SJCRH30 (cell line): ENCODE measurements at places on chromosomes 11 and 22.
A peak's percentile ranks its signal among the peaks of the same experiment; 100 is the strongest.

DNA sequence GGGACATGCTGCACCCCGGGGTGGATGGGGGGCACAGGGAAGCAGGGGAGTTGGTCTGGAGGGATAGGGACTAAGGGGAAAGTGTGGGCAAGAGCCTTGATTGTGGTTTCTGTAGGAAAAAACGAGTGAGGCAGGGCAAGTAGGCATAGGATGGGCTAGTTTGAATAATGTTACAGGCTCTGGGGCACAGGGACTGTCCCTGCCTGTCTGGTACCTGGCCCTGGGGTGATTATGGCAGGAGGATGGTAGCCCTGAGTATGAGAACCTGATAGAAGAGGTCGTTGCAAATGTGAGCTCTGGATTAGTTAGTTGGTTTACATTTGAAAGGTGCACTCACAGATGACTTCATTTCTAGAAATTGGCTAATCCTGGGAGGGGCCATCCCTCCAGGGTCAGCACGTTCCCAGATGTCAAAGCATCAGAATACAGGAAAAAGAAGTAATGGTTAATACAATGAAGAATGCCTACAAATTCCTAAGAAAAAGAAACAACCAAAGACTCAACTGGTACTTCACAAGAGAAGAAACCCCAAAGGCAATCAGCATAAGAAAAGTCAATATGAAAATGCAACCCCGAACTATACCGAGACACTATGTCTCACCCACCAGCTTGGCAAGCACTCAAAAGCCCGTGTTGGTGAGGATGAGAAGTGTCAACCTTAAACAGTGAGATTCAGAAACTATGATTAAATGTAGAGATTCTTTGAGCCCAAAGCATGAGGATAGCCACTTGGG, 11.3 kb upstream of the SMIM38 start:
- no peaks in the 10 kb centered on the region for H3K27me3 ChIP-seq
- H3K27ac ChIP-seq, result no peak overlapping the region
- no peak for DNase-seq
- no peaks in the 10 kb centered on the region for H3K4me1 ChIP-seq

DNA sequence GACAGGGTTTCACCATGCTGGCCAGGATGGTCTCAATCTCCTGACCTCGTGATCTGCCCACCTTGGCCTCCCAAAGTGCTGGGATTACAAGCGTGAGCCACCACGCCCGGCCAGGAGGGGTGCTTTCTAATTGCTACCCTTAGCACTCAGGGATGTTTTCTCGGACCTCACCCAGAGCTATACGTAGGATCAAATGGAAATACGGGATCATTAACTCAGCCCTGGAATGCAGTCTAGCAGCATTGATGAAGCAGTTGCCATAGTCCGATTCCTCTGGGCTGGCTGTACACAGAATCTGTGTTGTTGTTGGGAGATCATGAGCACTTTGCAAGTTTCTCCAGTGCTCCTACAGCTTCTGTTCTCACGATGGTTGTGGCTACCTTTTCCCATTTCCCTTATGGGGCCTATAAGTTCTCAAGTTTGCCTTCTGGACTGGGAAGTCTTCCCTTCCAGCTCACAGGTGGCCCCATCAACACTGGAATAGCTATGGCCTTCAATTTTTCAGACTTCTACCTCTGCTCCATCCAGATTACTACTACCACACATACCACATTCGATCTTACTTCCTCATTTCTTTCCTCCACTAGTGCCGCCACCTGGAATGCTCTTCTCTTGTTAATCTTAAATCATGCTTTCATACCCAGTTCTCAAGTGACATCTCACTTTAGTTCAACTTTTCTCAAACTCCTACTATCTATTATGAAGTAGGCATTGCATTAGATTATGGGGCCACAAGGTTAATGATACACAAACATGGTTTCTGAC, 16.1 kb upstream of the PCF11 start:
- H3K4me1 ChIP-seq, result peaks cover 6% of the 10 kb centered on the region
- no peak overlapping the region for H3K27ac ChIP-seq
- H3K4me3 ChIP-seq, result no peak overlapping the region
- DNase-seq, result no peak
- H3K27me3 ChIP-seq, result no peaks in the 10 kb centered on the region
- H3K36me3 ChIP-seq, result no peaks in the 10 kb centered on the region

- H3K36me3 ChIP-seq, result no peaks in the 10 kb centered on the region
- no peak overlapping the region for H3K27ac ChIP-seq
- no peaks in the 10 kb centered on the region for H3K4me1 ChIP-seq
- H3K4me3 ChIP-seq, result no peak overlapping the region
- DNase-seq, result no peak
- H3K27me3 ChIP-seq, result 0 out of 2 replicates have a peak, but pooled peaks cover 3% of the 10 kb centered on the region
These were observed 4.8 kb upstream of the OR8H1 start for GRCh38 chr11:56296898-56297297.

- H3K4me3 ChIP-seq, result no peak overlapping the region
- no peak for DNase-seq
- no peaks in the 10 kb centered on the region for H3K27me3 ChIP-seq
- 0 out of 2 replicates have a peak, but pooled peaks cover 2% of the 10 kb centered on the region for H3K36me3 ChIP-seq
- peaks cover 21% of the 10 kb centered on the region for H3K4me1 ChIP-seq
- no peak overlapping the region for H3K27ac ChIP-seq
These were observed 47.1 kb downstream of the PISD start for GRCh38 chr22:31614781-31615490.

GRCh38 chr11:65549096-65549495, 9.1 kb downstream of the LTBP3 start:
- H3K4me3 ChIP-seq, result no peak overlapping the region
- DNase-seq, result no peak
- no peaks in the 10 kb centered on the region for H3K27me3 ChIP-seq
- H3K27ac ChIP-seq, result no peak overlapping the region

DNA sequence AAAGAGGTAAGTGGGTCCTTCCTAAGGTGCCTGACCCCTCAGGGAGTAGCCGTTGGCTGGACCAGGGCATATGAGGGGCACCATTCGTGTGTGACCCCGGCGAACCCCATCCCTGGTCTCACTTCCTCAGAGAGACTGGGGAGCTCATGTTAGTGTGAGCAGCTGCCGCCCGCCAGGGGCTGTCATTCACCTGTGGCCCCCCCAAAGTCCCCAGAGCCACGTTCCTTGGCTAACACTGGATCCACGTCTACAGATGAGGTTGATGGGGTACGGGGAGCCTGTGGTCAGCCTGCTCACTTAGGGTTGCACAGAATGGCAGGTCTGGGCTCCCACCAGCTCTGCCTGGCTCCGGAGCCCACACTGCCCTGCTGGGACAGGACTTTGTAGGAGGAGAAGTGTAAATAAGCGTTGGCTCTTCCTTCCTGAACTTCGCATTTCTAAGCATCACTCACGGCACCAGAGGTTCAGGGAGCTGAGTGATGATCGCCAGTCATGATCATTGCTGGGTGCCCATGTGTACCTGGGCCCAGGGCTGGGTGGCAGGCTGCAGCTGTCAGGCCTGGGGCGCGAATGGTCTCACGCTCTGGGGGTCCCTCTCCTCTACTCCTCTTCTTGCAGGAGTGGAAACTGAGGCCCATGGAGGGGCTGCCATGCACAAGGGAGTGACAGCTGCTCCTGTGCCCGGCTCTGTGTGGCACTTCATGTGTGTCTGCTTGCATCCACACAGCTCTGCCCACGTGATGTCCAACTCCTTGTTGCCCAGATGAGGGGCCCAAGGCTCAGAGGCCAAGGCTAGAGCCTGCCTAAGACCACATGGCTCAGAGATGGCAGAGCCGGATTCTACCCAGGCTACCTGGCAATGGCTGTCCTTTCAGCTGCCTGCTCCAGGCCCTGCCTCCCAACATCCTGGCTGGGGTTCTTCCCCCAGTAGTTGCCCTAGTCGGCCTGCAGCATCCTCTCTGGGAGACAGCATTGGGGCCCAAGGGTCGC, 11.1 kb downstream of the TTC38 start:
- no peak overlapping the region for H3K27ac ChIP-seq
- DNase-seq, result no peak
- no peak overlapping the region for H3K4me3 ChIP-seq
- peaks cover 32% of the 10 kb centered on the region for H3K36me3 ChIP-seq

- no peak overlapping the region for H3K4me3 ChIP-seq
- H3K27ac ChIP-seq, result no peak overlapping the region
- no peak for DNase-seq
- H3K4me1 ChIP-seq, result peaks cover 19% of the 10 kb centered on the region
- no peaks in the 10 kb centered on the region for H3K27me3 ChIP-seq
- H3K36me3 ChIP-seq, result no peaks in the 10 kb centered on the region; the same call in 1 of the 2 replicates
These were observed 121.2 kb downstream of the NCAM1 start for GRCh38 chr11:113082341-113082955.

- no peaks in the 10 kb centered on the region for H3K36me3 ChIP-seq
- H3K4me3 ChIP-seq, result no peak overlapping the region
- no peak overlapping the region for H3K27ac ChIP-seq
These were observed 140.8 kb downstream of the CADM1 start for GRCh38 chr11:115363426-115363825.

DNA sequence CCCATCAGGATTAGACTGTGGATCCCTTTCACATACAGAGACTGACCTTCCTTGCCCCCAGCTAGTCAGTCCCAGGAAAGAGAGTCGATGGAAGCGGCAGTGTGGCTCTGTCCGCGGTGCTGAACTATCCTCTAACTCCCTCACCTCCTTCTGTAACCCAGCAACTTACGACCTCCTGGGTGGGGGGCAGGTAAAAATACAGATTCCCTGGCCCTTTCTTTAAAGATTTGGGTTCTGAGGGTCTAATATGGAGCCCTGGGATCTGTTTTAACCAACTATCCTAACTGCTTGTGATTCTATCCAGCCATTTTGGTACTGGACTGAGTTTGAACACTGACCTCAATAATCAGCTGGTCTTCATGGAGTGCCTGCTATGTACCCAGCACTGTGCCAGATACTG, 23.2 kb downstream of the MFNG start:
- peak; percentile 74 for DNase-seq
- no peak overlapping the region for H3K4me3 ChIP-seq
- no peaks in the 10 kb centered on the region for H3K36me3 ChIP-seq
- H3K27ac ChIP-seq, result no peak overlapping the region
- no peaks in the 10 kb centered on the region for H3K27me3 ChIP-seq

DNA sequence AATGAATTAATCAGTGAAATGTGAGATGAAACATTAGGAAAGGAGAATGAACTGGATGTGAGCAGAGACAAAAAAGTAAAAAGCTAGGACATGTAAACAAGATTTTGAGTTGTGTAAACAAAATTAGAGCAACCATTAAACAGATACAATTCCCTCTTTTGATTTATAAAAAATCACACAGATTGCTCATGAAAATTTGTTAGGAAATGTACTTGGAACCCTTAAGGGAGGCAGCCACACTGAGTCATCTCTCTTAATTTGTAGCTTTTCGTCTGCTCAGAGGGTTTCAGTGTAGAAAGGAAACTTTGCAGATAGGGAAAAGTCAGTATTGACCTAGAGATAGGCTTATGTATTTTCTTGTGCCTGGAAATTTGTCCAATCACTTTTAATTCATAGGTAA, 49.6 kb upstream of the ME3 start:
- no peaks in the 10 kb centered on the region for H3K4me1 ChIP-seq
- H3K4me3 ChIP-seq, result no peak overlapping the region
- DNase-seq, result no peak
- no peaks in the 10 kb centered on the region for H3K36me3 ChIP-seq

GRCh38 chr11:116162886-116163230, 609.9 kb downstream of the BUD13 start:
- DNase-seq, result no peak
- H3K36me3 ChIP-seq, result no peaks in the 10 kb centered on the region
- no peaks in the 10 kb centered on the region for H3K27me3 ChIP-seq
- H3K4me1 ChIP-seq, result no peaks in the 10 kb centered on the region

- no peaks in the 10 kb centered on the region for H3K27me3 ChIP-seq
- no peak for DNase-seq
- no peak overlapping the region for H3K27ac ChIP-seq
- H3K4me3 ChIP-seq, result no peak overlapping the region
- H3K36me3 ChIP-seq, result no peaks in the 10 kb centered on the region
- H3K4me1 ChIP-seq, result no peaks in the 10 kb centered on the region
These were observed 84.3 kb upstream of the TMEM45B start for GRCh38 chr11:129731316-129731715.

DNA sequence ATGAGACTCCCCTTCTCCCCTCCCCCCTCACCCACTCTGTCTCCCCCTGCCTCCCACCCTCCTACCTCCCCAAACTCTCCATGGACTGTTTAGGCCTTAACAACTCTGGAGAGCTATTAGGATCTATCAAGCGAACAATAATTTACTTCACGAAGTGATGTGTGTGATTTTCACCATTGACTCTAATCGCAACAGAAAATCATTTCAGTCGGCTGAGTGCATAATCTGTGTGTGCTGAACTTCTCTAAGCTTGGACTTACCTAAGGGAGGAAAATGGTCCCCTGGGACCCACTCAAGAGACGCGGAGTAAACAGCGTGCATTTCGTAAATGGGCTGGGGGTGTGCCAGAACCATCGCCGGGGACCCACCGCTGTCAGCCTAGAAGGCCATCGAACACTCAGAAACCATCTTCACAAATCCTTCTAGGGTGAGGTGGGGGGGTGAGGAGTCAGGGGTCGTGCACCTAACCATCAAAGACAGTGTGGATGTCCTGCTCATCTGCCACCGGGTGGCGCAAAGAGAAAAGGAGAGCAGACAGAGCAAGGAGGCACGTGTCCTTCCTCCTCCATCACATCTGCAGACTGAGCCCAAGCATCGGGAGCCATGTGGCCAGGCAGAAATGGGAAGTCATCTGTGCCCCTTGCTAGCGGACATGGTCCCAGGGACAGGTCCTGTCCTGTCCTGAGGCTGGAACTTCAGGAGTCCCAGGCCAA, 62.1 kb upstream of the NUP50 start:
- peak; percentile 58 for DNase-seq
- H3K27ac ChIP-seq, result no peak overlapping the region
- no peak overlapping the region for H3K4me3 ChIP-seq
- H3K4me1 ChIP-seq, result no peaks in the 10 kb centered on the region
- H3K36me3 ChIP-seq, result no peaks in the 10 kb centered on the region
- H3K27me3 ChIP-seq, result no peaks in the 10 kb centered on the region

DNA sequence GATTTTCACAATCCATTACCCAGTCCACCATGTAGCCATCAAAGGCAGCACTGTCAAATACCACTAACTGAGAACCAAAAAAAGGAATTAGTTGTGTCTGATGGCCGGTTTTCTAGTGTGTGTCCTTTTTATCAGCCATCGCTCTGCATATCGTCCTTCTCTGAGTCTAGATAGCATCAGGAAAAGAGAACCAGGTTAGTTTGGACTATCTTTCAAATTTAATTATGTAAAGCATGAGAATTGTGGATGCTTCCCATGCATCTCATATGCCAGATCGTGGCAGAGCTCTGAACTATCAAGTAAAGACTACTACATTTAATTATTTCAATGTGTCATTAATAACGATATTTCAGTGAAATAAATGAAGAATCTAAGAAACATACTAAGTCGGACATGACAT, 691.9 kb downstream of the FAM181B start:
- DNase-seq, result no peak
- H3K27ac ChIP-seq, result no peak overlapping the region
- H3K36me3 ChIP-seq, result no peaks in the 10 kb centered on the region
- H3K27me3 ChIP-seq, result no peaks in the 10 kb centered on the region

DNA sequence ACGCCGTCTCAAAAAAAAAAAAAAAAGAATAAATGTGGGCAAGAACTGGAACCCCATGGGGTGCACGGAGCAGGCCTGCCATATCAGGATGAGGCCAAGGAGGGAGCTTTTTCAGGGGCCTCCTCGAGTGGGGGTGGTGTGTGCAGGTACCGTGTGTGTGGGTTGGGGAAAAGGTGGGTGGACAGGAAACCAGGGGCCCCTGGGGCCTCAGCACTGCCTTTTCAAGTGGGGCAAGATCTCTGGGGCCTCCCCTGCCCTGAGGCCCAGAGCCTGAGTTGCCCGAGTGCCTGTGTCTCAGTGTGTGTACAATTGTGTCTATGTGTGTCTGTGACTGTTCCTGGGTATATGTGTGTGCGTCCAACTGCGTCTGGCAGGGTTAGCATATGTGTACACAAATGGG, 23.8 kb downstream of the TEF start:
- no peaks in the 10 kb centered on the region for H3K36me3 ChIP-seq
- no peak for DNase-seq
- no peak overlapping the region for H3K4me3 ChIP-seq
- peaks cover 7% of the 10 kb centered on the region for H3K4me1 ChIP-seq

- H3K4me3 ChIP-seq, result no peak overlapping the region
- no peak overlapping the region for H3K27ac ChIP-seq
- peaks cover 27% of the 10 kb centered on the region for H3K4me1 ChIP-seq
These were observed 6.1 kb downstream of the TNNT3 start for GRCh38 chr11:1925373-1926155.
